ENCODE measurements at places on chromosomes 3 and 15.

DNA sequence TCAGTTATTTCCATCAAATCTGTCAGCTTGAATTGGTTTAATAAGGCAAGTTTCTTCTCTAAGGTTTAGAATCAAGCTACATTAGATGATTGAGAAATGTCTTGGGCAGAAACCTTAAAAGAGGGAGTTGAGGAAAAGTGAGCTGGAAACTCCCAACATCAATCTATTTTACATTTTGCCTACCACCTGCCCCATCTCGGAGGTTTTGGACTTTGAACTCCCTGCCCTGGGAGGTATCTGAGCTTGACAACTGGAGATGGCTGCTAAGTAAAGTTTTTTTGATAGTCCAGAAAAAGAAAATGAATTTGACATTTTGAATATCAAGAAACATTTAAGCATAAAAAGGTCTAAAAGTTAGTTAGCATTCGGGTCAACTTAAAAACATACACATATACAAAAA, 234.2 kb downstream of the NFKBIZ start:
- DNase-seq = no peak

GRCh38 chr3:150225986-150226385, 182.1 kb upstream of the TSC22D2 start:
- DNase-seq = no peak

GRCh38 chr15:37340438-37340837, 240.1 kb upstream of the MEIS2 start:
- DNase-seq = no peak

DNA sequence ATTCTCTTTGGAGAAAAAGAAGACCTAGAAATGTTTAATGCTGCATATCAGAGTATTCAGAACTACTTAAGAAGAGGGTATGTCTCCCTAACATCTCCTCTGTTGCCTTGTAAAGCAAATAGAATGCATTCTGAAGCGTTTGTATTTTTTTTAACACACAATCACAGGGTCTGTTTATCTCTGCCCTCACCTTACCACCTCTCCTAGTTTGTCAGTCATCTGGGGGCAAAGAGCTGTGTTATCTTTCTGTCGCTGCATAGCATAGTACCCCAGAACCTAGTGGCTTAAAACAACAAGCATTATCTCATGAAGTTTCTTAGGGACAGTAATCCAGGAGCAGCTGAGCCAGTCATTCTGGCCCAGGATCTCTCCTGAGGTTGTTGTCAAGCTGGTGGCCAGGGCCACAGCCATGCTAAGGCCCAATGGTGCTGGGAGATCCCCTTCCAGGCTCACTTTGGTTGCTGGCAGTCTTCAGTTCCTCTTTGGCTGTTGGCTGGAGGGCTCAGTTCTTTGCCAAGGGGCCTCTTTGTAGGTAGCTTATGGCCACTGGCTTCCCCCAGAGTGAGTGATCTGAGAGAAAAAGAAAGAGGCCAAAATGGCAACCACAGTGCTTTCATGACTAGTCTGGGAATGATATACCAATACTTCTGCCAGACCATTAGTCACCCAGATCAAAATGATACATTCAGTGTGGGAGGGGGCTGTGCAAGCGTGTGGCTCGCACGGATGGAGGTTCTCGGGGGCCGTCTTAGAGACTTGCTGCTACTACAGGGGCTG, 17.8 kb downstream of the EDEM1 start:
- no peak for DNase-seq

- no peak for DNase-seq
These were observed 95.7 kb downstream of the PLXNA1 start for GRCh38 chr3:127078626-127079025.

GRCh38 chr3:141266797-141267555, 35.4 kb downstream of the PXYLP1 start:
- DNase-seq = no peak

DNA sequence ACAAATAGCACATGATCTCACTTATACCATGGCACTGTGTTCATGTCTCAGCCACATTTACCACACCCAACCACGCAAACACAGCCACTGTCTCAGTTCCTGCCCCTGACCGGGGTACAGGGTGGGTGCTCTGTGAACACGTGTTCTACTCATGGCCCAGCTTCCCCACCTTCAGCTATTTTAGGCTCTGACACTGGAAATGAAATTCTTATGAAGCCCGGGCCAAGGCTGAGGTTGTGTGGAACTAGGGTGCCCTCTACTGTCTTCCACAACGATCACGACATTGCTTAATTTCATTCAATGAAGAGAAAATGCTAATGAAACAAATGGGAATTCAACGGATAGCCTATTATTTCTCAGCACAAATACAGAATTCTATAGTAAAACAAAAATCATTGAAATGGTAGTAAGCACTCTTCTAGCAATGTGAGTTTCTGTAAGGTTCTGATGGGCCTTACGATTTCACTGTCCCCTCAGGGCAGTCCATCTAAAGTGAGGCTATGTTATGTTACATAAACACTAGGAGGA, 2.1 kb upstream of the GABRA5 start:
- DNase-seq = peak; percentile 27

DNA sequence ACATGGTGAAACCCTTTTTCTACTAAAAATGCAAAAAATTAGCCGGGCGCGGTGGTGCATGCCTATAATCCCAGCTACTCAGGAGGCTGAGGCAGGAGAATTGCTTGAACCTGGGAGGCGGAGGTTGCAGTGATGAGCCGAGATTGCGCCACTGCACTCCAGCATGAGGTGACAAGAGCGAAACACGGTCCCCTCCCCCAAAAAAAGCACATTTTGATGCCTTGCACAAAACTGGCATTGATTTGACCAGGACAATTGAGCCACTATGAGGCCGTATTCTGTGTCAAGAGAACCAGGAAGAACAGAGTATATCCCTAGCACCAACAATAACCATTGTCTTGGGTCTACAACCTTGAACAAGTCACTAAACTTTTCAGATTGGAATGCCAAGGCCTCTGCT, 50.6 kb downstream of the SH3BP5 start:
- no peak for DNase-seq

DNA sequence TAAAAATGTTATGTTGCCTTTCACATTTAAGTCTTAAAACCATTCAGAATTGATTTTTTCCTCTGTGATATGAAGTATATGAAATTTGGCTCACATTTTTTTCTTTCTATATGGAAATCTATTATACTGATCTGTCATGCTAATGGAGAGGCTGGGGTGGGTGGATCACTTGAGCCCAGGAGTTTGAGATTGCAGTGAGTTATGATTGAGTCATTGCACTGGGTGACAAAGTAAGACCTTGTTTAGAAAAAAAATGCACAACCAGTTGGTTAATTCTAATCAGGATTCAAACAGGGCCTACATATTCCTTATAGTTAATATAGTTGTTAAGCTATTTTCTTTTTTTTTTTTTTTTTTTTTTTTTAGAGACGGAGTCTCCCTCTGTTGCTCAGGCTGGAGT, 230.5 kb downstream of the MFSD1 start:
- DNase-seq = no peak

GRCh38 chr3:16768956-16769355, 115.8 kb upstream of the PLCL2 start:
- DNase-seq = peak; percentile 22

DNA sequence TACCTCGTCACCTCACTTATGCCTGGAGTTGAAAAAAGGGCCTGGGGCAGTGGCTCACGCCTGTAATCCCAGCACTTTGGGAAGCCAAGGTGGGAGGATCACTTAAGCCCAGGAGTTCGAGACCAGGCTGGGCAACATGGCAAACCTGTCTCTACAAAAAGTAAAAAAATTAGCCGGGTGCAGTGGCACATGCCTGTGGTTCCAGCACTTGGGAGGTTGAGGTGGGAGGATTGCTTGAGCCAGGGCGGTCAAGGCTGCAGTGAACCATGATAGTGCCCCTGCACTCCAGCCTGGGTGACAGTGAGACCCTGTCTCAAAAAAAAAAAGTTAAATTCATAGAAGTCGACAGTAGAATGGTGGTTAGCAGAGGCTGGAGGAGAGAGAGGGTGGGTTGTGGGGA, 4.6 kb upstream of the NEIL1 start:
- DNase-seq = no peak

DNA sequence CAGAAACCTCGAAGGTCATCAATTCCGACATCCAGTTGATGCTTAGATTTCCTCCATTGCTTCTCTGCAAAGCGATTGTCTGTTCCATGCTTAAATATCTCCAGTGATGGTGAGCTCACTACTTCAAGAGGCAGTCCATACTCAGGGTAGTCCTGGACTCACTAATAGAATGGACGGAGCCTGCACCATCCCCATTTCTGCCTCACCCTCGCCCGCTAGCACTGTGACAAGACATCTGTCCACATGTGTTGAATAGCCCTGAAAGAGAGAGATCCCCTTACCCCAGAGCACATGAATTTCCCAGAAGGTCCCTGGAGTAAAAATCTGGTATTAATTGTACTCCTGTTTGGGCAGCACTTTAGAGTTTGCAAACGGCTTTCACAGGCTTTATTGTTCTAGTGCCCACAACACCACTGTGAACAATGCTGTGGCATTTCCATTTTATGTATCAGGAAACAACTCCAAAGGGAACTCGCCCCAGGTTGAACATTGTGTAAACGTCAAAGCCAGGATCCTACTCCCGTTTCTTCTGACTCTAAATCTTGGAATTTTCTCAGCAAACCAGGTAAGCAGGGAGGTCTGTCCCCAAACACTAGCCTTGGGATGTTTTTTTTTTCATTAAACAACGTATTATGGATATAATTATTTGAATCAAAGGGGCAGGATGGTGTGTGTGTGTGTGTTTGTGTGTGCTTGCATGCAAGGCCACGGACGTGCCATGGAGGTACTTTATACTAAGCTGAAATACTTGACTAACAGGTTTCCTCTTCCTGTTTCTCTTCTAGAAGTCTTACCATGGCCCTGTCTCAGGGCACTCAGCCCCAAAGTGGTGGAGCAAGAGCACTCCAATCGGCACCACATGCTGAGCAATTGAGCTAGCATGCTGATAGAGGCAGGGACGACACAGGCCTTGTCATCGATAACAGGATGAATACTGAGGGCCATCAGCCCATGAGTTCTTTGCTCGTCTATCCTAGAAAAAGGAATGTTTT, 198.3 kb downstream of the OPA1 start:
- no peak for DNase-seq

DNA sequence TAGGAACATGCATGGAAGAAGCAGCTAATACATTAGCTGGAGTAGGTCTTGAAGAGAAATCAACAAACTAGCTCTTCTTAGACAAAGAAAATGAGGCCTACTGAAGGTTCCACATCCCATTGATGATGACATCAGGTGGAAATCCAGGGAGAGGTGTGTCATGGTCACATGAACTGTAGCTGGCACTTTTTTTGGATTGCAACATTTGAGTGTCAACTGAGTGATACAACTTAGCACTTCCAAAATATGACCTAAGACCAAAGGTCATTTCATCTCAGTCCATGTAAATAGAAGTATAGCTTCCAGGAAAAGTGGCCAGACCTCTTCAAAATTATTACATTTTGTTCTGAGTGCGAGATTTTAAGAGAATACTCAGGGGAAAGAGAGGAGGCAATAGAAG, 117.2 kb upstream of the MEIS2 start:
- DNase-seq = no peak

- no peak for DNase-seq
These were observed 36.4 kb downstream of the MECOM start for GRCh38 chr3:169627073-169627472.

DNA sequence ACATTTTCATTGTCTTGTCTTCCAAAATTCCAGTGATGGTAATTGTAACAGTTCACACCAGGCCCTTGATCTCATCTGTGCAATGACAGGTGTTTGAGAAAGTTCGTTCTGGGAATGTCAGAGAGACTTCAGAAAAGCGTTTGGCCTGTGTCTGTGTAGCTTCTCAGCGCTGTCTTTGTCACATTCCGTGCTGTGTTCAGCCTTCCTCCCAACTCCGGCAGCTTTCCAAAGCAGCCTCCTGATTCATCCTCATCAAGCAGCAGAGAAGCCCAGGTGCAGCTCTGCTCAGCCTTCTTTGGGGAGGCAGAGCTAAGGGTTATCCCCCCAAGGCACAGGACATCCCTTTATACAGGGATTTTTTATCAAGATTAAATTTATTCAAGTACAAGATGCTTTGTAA, 494.0 kb upstream of the SUCLG2 start:
- DNase-seq = no peak

DNA sequence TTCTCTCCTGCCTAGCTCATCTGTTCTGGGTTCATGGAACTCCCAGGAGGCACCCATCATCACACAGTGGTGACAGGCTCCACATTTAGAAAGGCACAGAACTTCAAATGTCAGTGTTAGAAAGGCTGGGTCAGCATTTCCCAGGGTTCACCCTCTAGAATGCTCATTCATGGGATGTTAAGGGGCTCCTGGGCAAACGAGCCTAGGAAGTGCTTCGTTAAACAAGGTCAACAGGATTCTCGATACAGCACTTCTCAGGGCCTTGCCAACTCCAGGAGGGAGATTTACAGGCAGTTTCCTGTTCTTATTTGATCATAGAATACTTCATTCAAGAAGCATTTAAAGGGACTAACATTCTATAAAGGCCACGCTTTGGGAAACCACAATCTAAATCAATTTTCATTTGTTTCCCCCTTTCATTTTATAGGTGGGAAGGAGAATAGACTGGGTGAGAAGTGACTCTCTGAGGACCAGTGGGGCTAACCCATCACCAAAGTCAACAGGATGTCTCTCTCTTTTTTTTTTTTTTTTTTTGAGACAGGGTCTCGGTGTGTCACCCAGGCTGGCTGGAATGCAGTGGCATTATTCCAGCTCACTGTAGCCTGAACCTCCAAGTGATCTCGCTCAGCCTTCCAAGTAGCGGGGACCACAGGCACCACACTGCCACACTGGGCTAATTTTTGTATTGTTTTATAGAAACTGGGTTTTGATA, 14.3 kb downstream of the IGDCC4 start:
- DNase-seq = no peak

DNA sequence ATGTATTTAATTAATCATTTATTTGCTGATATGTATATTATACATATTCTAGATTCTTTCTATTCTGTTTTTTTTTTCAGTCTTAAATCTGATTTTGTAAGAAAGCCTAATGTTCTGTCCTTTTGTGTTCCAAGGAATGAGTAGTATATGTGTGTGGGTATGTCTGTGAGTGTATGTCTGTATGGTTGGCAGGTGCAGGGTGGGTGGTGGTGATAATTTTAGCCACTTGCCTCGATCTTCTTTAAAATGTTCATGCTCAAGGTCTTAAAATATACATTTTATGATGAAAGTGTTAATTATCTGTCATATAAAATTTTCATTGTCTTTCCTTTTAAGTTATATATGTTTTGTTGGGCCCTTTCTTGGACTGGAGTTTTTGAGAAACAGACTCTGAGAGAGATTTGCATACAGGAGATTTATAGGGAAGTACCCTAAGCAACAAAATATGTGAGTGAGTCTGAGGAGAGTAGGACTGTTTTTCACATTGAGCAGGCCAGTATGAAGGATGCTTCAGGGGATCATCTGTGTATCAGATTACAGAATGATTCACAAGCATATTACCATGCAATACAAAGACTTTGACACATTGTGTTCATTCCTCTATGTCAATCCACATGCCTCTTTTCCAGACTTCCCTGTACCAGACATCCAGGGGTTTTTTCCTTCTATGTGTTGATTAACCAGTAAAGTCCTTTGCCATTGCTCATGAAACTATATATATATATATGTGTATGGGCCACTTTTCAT, 211.0 kb upstream of the DPPA4 start:
- DNase-seq = no peak

DNA sequence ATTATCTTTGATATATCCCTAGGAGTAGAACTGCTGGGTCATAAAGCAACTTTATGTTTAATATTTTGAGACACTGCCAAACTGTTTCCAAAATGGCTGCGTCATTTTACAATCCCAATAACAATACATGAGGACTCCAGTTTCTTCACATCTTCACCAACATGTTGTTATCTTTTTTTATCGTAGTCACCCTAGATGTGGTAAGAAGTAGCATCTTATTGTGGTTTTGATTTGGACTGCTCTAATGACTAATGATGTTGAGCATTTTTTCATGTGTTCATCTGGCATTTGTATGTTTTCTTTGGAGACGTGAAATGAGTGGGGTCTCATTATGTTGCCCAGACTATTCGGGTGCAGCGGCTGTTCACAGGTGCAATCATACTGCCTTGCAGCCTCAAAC, 83.8 kb downstream of the MAP4 start:
- no peak for DNase-seq
